ENCODE measurements at places on chromosomes 12 and 14.

DNA sequence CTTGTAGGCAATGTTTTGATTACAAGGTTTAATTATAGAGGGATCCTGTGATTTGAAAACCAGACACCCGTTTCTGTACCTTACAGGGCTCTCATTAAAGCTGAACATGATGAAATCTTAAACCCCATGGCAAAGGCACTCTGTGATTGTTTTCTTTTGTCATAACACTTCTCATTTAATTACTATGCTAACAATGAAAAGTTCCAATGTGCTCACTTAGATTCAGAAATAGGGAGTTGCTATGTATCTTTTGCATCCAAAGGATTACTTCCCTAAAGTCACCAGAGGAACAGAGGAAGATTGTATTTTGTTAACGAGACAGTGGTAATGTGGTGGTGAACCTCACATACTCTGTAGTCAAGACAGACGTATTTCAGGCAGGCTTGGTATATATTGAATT, 81.5 kb upstream of the MYF6 start:
- DNase-seq = no peak

GRCh38 chr12:47886510-47887240, 18.1 kb downstream of the VDR start:
- DNase-seq = no peak

DNA sequence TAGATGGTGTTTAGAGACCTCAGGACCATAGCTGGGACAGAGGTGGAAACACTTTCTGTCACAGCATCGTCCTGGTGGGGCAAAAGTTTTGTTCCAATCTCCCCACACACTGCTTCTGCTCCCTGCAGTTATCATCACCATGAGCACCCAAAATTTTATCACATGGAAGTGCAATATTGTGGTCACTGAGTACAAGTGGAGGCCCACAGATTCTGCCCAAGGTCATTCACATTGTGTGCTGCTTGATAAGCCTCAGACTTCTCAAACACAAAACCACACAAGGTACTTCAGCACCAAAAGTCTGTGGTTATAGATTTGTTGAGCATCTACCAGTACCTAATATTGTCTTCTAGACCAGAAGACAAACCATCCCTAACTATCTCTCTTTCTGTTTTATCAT, 554 bp upstream of the KRT77 start:
- no peak for DNase-seq

GRCh38 chr14:43019826-43020225, 1413.2 kb downstream of the LRFN5 start:
- no peak for DNase-seq

DNA sequence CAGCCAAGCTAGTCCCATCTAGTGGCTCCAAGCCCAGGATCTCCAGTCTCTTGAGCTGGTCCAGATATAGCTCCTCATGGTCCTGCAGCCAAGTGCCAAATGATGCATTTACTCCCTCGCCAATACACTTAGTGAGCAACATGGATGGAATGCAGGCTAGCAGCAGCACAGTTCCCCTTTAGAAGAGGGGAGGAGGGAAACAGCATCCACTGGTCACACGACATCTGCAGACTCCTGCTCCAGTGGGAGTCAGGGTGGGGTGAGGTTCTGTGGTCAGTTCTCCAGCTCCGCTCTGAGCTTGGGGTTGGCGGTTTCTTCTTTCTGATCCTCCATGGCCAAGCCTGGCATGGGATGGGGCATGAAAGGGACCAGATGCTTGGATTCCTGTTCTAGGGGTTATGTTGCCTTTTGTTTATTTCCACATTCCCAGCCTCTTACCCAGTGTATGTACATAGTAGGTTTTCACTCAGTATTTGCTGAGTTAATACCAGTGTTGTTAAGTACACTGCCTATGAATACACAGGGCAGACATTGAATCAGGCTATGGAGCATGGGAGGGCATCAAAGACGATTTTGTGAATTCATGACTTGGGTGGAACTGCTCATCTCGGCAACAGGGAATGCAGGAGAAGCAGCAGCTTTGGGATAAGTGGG, 57.3 kb downstream of the GALNT16 start:
- no peak for DNase-seq

DNA sequence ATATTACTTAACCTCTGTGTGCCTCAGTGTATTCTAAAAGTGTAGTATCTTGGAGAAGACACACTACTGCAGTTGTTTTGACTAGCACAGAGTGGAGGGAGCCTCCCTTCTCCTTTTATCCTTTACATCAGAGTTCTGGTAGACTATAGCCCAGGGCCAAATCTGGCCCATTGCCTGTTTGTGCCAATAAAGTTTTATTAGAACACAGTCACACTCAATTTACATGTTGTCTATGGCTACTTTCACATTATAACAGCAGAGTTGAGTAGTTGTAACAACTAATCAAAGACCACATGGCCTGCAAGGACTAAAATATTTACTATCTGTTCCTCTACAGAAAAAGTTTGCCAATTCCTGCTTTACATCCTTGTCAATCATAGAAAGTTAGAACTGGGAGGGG, 27.7 kb upstream of the IGF1 start:
- DNase-seq = no peak

GRCh38 chr14:101325319-101325718, 236.0 kb upstream of the DIO3 start:
- no peak for DNase-seq

GRCh38 chr14:68739701-68740100, 53.2 kb downstream of the ZFP36L1 start:
- DNase-seq = no peak

GRCh38 chr14:104795781-104796686, 486 bp upstream of the AKT1 start:
- peak; percentile 71 for DNase-seq

- DNase-seq = no peak
These were observed 12.7 kb upstream of the WDR89 start for GRCh38 chr14:63654346-63654745.

DNA sequence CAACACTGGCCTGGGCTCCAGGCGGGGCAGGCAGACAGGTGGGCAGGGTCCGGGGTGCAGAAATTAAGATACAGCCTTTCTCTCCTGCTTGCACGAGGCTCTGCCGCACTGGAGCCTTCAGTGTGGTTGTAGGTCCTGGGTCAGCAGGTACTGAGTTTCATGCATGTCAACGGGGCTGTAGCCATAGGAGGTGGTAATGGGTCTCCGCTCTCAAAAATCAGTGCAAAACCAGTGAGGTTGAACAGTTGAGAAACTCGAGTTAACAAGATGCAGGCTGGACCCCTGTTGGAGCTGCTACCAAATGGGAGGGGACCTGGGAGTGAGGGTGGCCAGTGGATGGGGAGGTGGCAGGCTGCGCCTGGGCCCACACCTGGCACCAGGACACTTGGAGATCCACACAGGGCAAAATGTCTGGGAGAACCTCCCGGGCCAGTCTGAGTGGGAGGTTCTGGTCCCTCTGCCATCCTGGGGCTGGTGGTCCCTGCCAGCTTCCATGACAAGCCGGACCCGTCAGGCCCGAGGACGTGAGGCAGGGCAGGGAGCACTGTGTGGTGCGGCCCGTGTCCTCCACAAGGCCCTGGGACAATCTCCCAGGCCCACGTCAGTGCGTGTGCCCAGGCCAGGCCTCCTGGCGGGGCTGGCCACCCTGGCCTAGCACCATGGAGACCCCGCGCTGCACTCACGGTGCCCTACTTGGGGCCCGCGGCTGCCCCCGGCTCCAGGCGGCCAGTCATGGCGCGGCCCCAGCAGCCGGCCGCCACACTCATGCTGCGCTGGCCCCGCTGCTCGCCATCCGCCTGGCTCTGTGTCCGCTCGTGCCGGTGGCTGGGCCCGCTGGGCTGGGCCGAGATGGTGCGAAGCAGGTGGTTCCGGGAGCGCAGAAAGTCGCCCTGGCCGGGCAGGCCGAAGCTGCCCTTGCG, 5.1 kb downstream of the ARL6IP4 start:
- DNase-seq = no peak

DNA sequence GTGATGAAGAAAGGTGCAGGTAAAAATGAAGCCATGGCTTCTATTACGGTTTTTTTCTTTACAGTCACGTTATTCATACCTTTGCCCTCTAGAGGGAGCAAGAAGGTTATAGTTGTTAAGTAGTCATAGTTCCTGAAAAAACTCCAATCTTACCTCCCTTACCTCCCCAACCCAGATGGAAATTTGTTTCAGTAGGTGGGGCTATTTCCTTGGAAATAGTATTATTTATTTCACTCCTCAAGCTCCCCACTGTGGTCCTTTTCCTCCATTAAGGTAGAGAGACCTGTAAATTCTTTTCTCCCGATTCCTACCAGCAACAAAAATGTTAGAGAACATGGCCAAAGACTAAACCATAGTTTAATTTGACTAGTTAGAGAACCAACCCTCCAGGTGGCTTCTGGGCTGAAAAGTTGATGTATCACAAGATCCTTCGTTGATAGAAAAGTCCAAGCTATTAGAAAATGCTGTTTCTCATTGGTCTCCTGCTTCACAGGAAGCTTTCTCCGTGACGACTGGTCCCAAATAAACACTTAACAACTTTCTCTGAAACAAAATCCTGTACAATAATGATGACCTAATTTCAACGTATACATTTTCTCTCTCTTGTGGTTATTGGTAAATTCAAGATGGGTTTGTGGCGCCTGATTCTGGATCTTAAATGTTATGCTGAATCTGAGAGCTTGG, 43.5 kb downstream of the TMX1 start:
- DNase-seq = no peak

GRCh38 chr12:108273217-108273616, 65.9 kb downstream of the CMKLR1 start:
- DNase-seq = no peak

GRCh38 chr12:58504143-58504938, 416.0 kb downstream of the LRIG3 start:
- no peak for DNase-seq

DNA sequence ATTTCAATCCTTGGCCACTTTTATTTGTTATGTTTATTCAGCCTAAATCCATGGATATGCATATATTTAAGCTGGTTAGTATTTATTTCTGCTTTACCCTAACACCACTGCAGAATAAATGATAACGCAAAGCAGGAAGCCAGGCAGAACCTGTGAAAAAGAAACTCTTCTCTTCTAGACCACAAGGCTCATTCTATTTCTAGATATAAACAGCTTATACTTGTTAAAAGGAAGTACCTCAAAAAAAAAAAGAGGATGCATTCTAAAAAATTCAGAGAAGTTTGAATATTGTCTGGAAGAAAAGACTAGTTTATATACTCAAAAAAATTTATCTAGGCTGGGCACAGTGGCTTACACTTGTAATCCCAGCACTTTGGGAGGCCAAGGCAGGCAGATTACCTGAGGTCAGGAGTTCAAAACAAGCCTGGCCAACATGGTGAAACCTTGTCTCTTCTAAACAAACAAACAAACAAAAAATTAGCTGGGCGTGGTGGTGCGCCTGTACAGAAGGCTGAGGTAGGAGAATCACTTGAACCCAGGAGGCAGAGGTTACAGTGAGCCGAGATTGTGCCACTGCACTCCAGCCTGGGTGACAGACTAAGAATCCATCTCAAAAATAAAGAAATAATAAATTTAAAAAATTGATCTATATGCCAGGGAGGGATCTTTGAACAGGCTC, 55.8 kb downstream of the GALNT4 start:
- no peak for DNase-seq

DNA sequence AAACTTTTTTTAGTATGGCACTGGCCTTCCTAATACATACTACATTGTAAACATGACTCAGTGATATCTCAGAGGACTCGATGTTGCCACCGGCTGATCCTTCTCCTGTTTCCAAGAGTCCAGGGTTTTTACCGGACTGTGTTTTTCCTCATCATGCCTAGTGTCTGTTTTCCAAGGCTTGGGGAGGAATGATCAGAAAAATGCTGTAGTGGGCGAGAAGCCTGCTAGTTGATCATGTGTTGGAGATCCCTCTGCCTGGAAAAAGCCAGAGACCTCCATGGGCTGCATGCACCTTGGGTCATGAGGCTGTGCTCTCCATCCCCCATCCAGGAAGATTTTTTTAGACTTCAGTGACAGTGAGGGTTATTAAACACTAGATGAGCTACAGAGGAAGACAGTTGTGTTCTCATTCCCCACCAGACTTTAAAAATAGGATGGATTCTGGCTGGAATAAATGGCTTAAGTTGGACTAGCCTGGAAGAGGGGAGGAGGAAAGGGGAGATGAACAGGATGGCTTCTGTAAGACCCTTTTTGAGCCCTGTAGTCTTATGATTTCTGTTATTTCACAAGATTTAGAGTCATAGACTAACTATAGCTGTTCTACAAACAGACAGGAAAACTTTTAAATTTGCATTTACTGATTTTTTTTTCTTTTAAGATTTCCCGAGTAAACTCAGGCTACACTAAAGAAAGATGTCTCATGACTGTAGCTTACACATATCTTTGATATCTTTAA, 145.7 kb downstream of the SAMD4A start:
- DNase-seq = no peak

GRCh38 chr12:1473418-1473817, 121.0 kb downstream of the FBXL14 start:
- DNase-seq = peak; percentile 44

DNA sequence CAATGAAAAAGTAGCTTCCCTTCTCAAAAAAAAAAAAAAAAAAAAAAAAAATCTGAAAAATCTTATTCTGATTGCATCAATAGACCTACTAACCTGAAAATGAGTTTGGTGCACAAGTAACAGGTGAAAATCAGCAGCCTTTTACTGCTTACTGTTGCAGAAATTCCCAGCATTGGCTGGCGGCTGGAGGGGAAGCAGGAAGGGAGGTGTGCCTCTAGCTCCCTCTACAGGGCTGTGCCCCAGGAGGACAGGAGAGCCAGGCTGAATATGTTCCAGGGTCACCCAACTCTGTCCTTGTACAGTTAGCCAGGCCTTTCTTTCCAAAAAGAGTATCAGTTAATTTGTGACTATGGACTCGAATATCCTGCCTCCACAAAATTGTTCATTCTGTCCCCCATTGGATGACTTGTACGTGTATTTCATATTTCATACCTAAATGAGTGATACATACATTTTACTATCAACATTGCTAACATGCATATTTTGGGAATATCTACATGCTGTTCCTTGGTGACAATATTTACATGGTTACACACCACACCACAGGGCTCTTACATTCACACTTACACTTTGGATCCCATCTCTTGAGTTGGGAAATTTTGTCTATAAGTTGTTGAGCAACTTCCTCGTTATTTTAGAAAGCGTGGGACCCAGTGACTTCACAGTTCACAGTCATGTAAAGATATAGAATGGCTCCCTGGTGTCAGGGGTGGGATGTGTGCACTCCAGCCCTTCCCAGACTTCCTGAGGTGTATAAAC, 124.8 kb downstream of the SAMD4A start:
- peak; percentile 59 for DNase-seq

GRCh38 chr12:62693376-62694050, 226.9 kb downstream of the MON2 start:
- DNase-seq = no peak

Data from activated T-cell treated with anti-CD3 and anti-CD28 coated beads, Interleukin-2, amount 50 U/mL, for 72 hours (primary cell).